ENCODE measurements at places on chromosomes 3 and 15.

GRCh38 chr3:100030346-100030745 is 84.0 kb downstream of the FILIP1L start:
- H3K4me1 ChIP-seq: no peaks in the 10 kb centered on the region
- DNase-seq: no peak
- no peak overlapping the region for H3K27ac ChIP-seq
- no peaks in the 10 kb centered on the region for H3K27me3 ChIP-seq
- no peaks in the 10 kb centered on the region for H3K36me3 ChIP-seq

DNA sequence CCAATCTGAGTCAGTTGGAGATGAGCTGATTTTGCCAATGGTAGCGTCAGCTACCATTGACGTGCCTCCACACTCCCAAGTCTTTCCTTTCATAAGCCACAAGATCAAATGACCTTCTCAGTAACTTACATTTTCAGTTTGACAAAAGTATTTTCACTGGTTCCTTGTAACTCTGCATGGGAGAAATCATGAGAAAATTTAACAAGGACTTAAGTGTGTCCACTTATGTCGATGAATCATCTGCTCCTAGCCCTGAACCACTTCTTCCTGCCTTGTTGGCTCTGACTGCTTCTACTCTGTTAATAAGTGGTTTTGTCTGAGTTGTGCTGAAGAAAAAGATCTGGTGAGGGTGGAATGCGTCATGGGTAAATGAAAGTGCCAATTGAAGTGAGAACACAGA is 101.2 kb downstream of the NFKBIZ start:
- H3K4me1 ChIP-seq: no peaks in the 10 kb centered on the region
- H3K27me3 ChIP-seq: peaks cover 15% of the 10 kb centered on the region
- no peak for DNase-seq
- no peak overlapping the region for H3K27ac ChIP-seq

DNA sequence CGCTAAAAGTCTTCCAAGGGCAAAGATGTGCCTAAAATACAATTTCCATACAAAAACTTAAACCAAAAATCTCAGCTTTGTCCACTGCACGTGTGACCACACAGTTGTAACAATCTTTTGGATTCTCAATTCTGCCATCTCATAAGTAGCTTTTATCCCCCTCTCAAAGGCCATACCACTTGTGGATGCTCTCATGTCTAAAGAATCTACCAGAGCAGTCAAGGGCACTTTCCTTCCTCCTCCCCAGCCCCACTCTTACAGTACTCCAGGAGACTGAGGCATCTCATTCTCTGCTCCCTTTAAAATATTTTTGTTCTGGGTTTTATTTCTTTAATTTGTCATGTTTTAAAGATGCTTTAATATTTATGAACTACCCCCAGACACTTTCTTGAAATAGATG is 102.3 kb upstream of the PFN2 start:
- DNase-seq: no peak
- H3K4me3 ChIP-seq: no peak overlapping the region
- no peak overlapping the region for H3K27ac ChIP-seq
- peaks cover 56% of the 10 kb centered on the region for H3K27me3 ChIP-seq
- H3K36me3 ChIP-seq: no peaks in the 10 kb centered on the region

DNA sequence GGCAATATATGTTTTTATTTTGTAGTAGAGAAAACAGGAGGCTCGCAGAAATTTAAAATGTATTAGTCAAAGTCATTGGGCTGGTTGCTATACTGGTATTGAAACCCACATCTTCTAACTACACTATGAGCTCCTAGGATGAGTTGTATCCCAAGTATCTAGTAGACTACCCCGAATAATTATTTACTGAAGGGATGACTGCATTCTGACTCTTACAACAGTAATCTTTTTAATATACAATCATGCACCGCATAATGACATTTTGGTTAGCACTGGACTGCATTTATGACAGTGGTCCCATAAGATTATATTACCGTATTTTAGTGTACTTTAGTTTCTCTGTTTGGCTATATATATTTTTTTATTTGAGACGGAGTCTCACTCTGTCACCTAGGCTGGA is 15.3 kb downstream of the PIGB start:
- H3K36me3 ChIP-seq: peaks cover 30% of the 10 kb centered on the region
- H3K4me3 ChIP-seq: no peak overlapping the region
- no peak overlapping the region for H3K27ac ChIP-seq
- peaks cover 10% of the 10 kb centered on the region for H3K4me1 ChIP-seq

DNA sequence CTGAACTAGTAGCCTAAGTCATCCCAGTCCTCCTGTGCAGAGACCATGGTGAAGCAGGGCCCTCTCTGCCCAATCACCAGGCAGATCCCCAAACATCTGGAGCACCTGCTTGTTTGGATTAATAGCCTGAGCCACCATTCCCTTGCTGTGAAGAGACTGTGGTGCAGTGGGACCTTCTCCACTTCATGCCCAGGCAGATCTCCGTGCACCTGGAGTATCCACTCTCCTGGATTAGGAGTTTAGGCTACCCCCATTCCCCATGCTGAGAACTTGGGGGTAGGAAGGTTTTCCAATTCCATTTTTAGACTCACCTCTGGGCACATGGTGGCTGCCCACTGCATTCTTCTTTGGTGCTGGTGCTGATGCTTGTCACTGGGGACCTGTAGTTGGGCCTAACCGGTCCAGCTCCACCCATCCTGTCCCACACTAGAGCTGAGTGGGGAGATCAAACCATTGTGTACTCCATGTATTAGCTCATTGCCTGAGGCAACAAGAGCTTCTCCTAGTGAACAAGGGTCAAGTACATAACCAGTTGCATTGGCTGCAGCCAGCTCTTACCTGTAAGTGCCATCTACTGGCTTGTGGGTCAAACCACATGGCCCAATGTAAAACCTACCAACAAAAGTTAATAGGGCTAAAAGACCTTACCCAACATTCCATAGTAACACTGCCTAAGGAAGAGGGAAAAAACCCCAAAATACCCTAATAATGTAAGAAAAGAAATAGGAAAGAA is 382.5 kb upstream of the CBLB start:
- no peak overlapping the region for H3K4me3 ChIP-seq
- H3K27me3 ChIP-seq: no peaks in the 10 kb centered on the region
- H3K4me1 ChIP-seq: no peaks in the 10 kb centered on the region
- H3K36me3 ChIP-seq: no peaks in the 10 kb centered on the region
- no peak for DNase-seq

DNA sequence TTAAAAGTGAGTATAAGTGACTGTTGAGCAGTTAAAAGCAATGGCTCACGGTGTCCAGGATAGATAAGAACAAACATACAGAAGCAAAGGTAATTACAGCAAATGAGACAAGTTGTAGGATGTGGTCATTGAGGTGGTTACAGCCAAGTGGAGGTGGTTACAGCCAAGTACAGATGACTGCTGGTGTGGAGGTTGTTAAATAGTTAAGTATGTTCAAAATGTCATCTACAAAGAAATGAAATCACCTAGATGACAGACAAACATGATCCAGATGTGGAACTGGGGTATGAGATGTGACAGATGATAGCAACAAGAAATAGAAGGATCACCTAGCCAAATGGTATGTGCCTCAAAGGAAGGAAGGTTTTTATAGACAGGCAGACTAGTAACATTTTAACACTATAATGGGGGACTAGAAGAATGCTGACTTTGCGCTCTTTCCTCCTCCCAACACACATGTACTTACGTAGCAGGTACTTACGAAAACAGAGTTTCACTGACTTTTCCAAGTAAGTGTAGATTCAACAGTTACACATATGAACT is 6.8 kb upstream of the ANKRD28 start:
- no peak overlapping the region for H3K27ac ChIP-seq
- H3K27me3 ChIP-seq: no peaks in the 10 kb centered on the region
- no peak overlapping the region for H3K4me3 ChIP-seq
- H3K36me3 ChIP-seq: peaks cover 1% of the 10 kb centered on the region
- H3K4me1 ChIP-seq: peaks cover 55% of the 10 kb centered on the region

GRCh38 chr3:148948913-148949657 is 42.3 kb upstream of the GYG1 start:
- H3K36me3 ChIP-seq: no peaks in the 10 kb centered on the region
- H3K27ac ChIP-seq: peak overlapping the region; percentile 16
- H3K27me3 ChIP-seq: no peaks in the 10 kb centered on the region
